Kidney epithelial cell (primary cell): ENCODE measurements at places on chromosomes 4 and X.

GRCh38 chr4:180913750-180914149, 1329.5 kb upstream of the TENM3 start:
- peak; percentile 81 for DNase-seq

DNA sequence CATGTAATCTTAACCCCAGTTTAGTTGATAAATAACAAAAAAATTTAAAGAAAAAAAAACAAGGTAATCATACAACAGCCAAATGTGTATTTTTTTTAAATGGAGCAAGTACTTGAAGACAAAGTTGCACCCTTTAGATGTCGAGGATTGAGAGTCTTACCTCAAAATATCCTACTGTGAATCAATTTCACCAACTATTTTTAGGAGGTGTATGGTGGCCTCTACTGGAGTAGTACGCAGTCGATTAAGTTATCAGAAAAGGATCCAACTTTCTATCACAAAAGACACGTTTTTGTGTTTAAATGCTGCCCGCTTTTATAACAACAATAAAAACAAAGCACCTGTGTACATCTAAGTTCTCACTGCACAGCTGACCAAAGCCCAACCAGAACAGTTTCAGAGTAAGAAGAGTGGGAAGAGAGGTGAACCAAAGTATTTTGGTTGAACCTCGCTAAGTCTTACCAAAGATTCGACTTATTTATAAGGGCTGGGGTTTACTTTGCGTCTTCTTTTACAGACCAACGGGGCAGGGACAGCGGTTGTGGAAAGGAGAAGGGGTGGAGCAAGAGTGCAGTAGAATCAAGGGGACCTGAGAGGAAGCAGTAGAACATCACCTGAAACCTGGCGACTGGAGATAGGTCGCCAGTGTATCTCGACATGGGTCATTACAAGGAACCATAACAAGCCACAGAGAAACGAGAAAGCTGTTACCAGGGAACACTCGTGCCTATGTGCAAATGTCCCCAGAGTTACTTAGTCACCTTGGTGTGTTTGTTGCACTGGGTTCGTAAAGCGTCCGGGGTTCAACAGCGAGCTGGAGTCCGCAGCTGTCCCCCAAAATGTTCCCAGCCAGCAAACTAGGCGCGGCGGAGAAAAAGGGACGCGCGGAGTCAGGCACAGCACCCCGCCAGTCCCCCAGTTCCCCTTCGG, 1.1 kb downstream of the RPS6KA6 start:
- DNase-seq = no peak

DNA sequence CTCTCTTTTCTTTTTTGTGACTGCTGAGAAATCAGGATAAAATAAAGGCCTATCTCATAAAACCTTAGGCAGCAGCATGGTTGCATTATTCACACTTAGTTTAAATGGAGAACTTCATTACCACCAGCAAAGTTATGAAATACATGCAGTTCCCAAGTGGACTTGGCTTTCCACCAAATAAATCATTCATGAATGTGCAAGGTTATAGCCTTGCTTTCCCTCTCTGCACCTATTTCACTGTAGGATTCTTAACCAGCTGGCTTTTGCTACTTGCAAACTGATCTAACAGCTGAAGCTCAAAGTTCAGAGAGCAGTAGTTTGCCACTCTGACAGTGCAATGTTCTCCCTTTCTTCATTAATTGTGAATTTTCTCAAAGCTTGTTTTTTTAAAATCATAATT, 140.1 kb upstream of the SMIM31 start:
- no peak for DNase-seq

DNA sequence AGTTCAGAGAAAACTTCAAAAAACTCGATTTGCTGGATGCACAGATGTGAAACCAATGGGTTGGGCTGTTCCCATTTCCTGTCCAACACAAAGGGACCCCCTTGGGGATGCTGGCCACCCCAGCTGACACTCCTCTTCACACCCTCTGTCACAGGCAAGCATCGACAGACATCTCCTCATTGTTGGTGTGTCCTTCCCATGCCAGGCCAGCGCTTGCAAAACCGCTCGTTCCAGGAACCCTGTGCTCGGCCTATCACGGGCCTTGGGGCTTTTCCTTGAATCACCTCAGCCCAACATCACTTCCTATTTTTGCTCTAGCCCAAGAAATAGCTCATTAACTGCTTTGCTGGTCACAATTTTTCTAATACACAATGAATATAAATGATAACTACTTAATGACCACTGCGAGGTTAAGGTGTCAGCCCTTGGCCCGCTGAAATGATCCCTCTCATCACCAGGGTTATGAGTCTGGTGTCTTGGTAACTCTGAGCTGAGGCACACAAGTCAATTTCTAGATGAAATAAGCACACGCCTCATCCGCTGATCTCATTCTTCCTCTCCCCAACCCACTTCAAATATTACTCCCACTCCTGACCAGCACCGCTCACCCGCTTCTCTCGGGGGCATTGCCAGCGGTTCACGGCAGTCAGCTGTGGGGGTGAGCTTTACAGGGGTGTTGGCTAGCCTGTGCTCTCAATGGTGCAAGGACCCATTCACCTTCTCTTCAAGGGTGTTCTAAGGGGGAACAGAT, 32.3 kb downstream of the BCOR start:
- no peak for DNase-seq

GRCh38 chr4:123562994-123563750, 166.6 kb downstream of the SPRY1 start:
- no peak for DNase-seq

GRCh38 chr4:48896845-48897244, 9.7 kb downstream of the OCIAD2 start:
- DNase-seq = no peak

DNA sequence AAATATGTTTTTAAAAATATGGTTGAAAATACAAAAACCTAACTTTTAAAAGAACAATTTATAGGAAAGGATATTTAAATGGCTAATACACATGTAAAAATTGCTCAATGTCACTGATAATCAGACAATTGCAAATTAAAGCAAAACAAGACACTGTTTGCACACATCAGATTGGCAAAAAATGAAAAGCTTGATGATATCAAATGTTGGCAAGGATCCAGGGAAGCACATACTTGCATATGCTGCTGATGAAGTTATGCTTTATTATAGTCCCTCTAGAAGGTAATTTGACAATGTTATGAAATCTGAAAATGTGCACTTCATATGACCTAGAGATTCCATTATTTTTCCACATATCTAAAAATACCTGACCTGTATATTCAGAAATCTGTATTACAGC, 45.7 kb upstream of the EPGN start:
- no peak for DNase-seq

- no peak for DNase-seq
Observed at GRCh38 chrX:31272472-31272775, 200.6 kb upstream of the FTHL17 start.

GRCh38 chr4:110680265-110680664, 57.4 kb upstream of the PITX2 start:
- no peak for DNase-seq

DNA sequence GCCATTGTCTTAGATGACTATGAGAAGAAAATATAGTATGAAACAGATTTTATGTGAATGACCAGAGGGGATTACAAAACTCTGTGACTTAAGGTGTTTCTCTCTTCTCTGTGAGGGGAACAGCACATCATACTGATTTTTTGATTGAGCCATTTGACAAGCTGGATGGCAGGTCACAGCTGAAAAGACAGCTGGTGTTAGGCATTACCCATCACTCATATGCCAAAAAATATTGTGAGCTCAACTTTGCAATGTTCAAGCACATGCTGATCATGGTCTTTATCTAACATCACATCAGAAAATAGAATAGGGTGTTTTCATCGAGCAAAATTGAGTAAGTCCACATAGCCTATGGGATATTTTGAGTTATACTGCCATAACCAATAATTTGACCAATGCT, 86.7 kb upstream of the TECRL start:
- DNase-seq = no peak

- DNase-seq = no peak
Observed at GRCh38 chr4:54679813-54680212, 22.1 kb downstream of the KIT start.
